Astrocyte of the hippocampus (primary cell): ENCODE measurements at places on chromosomes 5 and 9.

DNA sequence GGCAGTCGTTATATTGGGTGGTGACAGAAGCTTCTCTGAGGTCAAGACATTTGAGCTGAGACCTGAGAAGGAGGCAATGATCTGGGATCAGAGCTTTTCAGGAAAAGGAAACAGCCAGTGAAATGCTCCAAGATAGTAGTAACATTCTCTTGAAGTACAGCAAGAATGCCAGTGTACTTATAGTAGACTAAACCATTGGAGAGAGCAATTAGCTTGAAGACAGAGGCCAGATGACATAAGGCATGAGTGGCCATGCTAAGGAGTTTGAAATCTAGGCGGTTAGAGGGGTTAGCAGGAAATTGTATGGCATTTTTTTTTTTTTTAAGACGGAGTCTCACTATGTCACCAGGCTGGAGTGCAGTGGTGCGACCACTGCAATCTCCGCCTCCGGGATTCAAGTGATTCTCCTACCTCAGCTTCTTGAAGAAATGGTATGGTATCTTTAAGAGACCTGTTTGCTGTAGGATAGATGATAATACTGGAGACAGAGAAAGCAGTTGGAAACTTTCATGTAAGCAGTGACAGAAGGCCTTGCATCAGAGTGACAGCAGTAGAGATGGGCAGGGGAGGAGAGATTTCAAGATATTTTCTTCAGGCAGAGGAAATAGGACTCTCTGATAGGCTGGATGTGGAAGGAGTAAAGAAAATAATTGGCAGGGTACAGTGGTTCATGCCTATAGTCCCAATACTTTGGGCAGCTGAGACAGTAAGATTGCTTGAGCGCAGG lies 482.2 kb upstream of the PAPPA start:
- DNase-seq: no peak

- no peak for DNase-seq
Observed at GRCh38 chr5:127804886-127805426, 101.8 kb downstream of the CCDC192 start.

DNA sequence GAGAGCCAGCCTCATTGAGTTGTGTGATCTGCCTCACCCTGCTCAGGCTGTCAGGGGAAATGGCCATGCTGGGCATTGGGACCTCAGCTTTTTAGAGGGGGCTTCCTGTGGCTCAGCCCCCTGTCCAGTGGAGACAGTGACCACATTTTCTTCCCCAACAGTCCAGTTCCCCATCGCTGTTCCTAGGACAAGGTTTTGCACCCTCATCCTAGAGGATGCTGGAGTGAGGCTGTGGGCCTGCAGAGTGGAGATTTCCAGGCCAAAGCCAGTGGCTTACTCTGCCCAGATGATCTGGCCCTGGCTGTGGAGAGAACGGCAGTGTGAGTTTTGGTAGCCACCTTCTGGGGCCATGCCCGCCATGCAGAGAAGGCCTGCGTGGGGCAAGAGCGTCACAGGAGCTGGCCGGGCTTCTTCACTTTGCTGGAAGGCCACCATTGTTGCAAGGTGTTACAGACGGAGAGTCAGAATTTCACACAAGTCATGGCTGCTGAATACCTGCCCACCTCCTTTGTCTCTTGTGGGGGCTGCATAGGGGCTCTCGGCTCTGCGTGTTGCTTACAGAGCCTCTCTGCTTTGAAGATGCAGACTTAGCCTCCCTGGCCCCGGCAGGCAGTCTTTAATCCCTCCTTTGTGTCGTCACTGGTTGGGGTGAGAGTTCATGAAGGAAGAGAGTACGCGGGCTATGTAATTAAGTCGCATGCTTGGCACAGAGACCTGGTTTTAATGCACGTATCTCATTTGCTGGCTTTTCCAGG lies 35.2 kb upstream of the PITX1 start:
- DNase-seq: no peak

GRCh38 chr5:126525630-126526245 lies 69.3 kb downstream of the ALDH7A1 start:
- no peak for DNase-seq

DNA sequence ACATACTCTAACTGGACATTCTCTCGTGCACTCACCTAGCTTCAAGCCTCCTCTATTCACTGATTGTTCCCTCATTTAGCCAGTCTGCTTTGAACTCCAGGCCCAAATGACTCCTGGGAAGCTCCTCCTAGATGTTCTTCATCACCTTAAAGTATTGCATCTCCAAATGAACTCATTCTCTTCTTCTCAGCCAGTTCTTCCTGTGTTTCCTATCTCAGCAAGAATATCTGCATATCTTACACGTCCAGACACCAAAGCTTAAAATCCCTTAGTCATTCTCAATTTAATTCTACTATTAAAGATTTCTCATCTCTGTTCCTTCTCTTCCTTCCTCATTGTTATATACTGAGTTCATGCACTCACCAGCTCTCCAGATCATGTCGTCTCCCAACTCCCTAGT lies 118.6 kb upstream of the DAB2 start:
- no peak for DNase-seq
